ENCODE measurements at places on chromosomes 13 and 19. TPM values are rescaled to one million over a fixed set of nuclear protein-coding genes. Genes with fewer than 3 reads are reported as not detected.

ZIC5 gene
- not detected for total RNA-seq

UPK1A gene
- not detected for total RNA-seq

LHB gene
- total RNA-seq = 1.2 TPM

PRSS57 gene
- total RNA-seq = not detected

ZNF132 gene
- total RNA-seq = 5.9 TPM

EFNA2 gene
- not detected for total RNA-seq

ZNF765 gene
- total RNA-seq = 6.1 TPM

ZSCAN5B gene
- total RNA-seq = not detected

GGACT gene
- total RNA-seq = 5.2 TPM

NCR1 gene
- not detected for total RNA-seq

ZNF222 gene
- 3.5 TPM for total RNA-seq

LGALS16 gene
- total RNA-seq = not detected

ZNF543 gene
- total RNA-seq = 8.2 TPM

ZNF546 gene
- 3.8 TPM for total RNA-seq

GPR183 gene
- total RNA-seq = 2.3 TPM

ZNF492 gene
- 0.64 TPM for total RNA-seq

MFSD12 gene
- total RNA-seq = 74.3 TPM

OR7E24 gene
- total RNA-seq = not detected

NOVA2 gene
- total RNA-seq = 0.24 TPM

ATP7B gene
- total RNA-seq = 3.1 TPM

FFAR1 gene
- not detected for total RNA-seq

KLK6 gene
- not detected for total RNA-seq

ELSPBP1 gene
- not detected for total RNA-seq

TMEM91 gene
- total RNA-seq = 12.1 TPM

F7 gene
- not detected for total RNA-seq

THSD1 gene
- total RNA-seq = 3.9 TPM

FAM83E gene
- total RNA-seq = 0.26 TPM

PRKCG gene
- not detected for total RNA-seq

FPR1 gene
- total RNA-seq = not detected

CERS1 gene
- total RNA-seq = 1.0 TPM

CEACAM4 gene
- total RNA-seq = not detected

RGL3 gene
- under 0.01 TPM for total RNA-seq

TUBB4A gene
- total RNA-seq = not detected

ZNF566 gene
- total RNA-seq = 6.5 TPM

AMER2 gene
- not detected for total RNA-seq

ATP4A gene
- total RNA-seq = not detected

KEAP1 gene
- total RNA-seq = 99.2 TPM

CCNA1 gene
- total RNA-seq = 2.3 TPM

CATSPERD gene
- not detected for total RNA-seq

ACP7 gene
- total RNA-seq = 0.26 TPM

FCGBP gene
- total RNA-seq = not detected

PGLYRP1 gene
- not detected for total RNA-seq

TEX29 gene
- not detected for total RNA-seq

GJB2 gene
- 0.24 TPM for total RNA-seq

CAPN12 gene
- 0.13 TPM for total RNA-seq

OR7A10 gene
- total RNA-seq = not detected

HAUS8 gene
- 13.4 TPM for total RNA-seq

RASL11A gene
- 116 TPM for total RNA-seq

LRRC63 gene
- not detected for total RNA-seq

CYP2S1 gene
- total RNA-seq = 16.9 TPM

CGB8 gene
- not detected for total RNA-seq

GPR12 gene
- total RNA-seq = not detected

ICAM4 gene
- 9.3 TPM for total RNA-seq

Measured in epithelial cell of alveolus of lung (primary cell).